ENCODE measurements at places on chromosomes 12 and 14.

DNA sequence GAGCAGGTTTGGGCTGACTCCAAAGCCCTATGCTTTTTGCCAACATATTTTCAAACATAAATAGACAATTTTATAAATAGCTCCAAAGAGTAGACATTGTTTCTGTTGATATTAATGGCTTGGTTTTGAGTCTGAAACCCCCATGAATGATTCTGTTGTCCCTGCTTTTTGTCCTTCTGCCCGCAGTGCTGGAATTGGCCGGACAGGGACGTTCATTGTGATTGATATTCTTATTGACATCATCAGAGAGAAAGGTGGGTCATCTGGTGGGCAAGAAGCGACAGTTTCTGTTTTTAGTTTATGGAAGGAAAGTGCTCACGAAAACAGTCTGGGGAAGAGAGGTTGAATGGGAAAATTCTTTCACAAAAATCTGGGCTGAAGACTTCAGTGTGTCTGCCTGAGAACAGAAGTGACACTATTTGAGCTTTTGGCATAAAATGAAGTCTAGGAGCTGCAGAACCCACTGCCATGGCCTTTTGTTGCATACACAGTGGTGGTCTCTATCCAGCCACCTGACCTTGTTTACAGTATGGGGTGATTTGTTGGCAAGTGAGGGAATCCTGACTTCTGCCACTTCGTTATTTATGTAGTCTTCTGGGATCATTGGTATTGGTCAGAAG is 69.6 kb downstream of the PTPN11 start:
- DNase-seq, result no peak

GRCh38 chr14:64388533-64389285 is 556 bp downstream of the MTHFD1 start:
- DNase-seq, result no peak

- DNase-seq, result no peak
Measured at GRCh38 chr14:95948558-95948981, 71.9 kb downstream of the TUNAR start.

DNA sequence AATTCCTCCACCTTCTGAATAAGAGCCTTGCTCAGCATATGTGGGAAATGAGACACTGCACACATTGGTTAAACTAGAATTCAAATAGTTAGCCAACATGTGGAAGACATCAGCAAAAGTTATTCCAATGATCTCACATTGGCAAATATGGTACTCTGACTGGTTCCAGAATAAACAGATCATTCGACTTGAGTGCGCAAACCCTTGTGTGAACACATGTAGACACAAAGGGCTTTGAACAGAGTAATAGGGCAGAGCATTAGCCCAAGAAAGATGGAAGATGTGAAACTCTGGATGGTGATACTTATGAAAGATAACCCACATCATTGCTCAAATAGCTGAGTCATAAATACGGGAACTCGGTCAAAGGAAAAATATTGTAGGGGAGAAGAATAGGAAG is 1133.4 kb upstream of the SEL1L start:
- DNase-seq, result no peak

DNA sequence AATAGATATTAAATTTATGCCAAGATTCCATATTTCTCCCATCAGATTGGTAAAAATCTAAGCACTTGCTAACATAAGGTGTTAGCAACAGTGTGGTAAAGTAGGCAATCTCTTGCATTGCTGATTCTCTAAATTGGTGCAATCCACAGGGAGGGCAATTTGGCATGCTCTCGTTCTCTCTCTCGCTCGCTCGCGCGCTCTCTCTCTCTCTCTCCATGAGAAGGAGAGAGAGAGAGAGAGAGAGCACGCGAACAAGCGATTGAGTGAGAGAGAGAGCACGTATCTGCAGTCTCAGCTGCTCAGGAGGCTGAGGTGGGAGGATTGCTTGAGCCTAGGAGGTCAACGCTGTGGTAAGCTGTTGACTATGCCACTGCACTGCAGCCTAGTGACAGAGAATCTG is 25.9 kb downstream of the PSEN1 start:
- DNase-seq, result no peak

DNA sequence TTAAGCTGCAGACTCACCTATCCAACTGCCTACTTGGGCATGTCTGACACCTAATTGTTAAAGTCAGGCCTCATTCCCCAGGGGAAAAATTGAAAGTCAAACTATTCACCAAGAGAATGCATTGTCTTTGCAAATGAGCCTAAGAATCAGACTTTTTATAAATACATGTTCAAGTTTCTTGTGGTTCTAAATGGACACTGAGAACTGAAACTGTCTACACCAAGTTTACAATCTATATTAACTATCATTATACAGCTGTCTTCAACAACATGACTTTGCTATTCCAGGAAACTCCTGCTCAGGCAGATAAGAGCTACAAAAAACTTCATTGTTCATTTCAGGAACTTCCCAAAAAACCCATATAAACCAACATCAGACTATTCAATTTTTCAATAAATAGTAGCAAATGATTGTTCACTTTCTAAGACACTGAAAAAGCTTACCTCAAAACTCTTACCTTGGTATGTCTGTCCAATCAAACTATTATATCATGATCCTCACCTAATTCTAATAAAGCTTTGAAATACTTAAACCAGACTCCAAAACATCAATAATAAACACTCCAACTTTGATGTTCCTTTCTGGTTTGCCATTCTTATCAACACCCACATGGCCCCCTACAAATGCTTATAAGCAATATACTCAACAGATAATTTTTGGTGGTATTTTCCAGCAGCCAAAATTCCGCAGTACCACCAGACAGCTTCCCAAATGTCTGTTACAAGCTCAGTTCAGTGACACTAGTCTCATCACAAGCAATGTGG is 24.2 kb downstream of the CDK17 start:
- DNase-seq, result no peak

DNA sequence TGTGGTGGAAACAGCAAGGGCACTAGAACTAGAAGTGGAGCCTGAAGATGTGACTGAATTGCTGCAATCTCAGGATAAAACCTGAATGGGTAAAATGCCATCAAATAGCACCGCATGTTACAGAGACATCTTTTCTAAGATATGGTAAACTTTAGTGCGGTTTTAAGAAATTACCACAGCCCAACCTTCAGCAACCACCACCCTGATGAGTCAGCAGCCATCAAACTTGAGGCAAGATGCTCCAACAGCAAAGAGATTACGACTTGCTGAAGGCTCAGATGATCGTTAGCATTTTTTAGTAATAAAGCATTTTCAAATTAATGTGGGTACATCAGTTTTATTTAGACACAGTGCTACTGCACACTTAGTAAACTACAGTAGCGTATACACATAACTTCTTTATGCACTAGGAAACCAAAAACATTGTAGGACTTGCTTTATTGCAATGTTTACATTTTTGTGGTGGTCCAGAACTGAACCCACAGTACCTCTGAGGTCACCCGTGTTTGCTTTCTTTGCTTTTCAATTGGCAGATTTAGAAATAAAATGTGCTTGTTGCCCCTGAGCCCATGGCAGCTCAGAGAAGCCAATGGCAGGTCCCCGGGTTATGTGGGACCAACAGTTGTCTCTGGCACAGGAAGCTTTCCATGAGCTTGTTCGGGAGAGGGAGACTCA is 15.9 kb downstream of the GOLGA3 start:
- DNase-seq, result no peak

- no peak for DNase-seq
Measured at GRCh38 chr12:90515199-90516175, 439.5 kb downstream of the CCER1 start.
